Esophagus squamous epithelium (tissue), 5 donors: ENCODE measurements at places on chromosomes 1 and 21.

DNA sequence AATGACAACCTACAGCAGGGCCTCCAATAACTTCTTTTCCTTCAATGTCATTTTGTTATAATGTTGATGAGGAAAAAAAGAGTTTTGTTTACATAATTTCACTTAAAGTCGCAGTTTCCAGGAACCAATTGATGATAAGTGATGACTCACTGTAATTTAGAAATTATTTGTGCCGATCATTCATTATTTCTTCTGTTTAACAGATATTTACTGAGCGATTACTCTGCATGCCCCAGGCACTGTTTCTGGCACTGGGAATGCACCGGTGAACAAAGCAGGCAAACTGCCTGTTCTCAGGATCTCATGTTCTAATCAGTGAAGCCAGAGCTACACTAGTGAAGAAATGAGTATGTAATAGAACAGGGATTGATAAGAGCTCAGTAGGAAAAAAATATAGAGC is 403.4 kb downstream of the NTNG1 start:
- DNase-seq = no peak

DNA sequence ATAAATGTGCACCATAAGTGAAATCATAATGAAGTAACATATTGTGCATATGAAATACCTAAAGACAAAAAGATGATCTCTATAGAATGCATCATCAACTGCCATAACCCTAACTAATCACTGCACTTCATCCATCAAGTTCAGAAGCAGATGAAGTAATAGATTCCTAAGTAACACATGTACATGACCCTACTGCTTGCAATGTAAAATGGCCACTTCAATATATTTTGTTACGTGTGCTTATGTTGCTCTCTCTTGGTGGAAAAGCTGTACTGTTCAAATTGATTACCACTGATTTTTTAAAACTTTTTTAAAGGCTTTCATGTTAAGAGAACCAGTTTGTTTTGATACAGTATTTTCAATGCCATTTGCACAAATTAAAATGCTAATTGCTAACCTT is 141.8 kb downstream of the TTLL7 start:
- no peak for DNase-seq

DNA sequence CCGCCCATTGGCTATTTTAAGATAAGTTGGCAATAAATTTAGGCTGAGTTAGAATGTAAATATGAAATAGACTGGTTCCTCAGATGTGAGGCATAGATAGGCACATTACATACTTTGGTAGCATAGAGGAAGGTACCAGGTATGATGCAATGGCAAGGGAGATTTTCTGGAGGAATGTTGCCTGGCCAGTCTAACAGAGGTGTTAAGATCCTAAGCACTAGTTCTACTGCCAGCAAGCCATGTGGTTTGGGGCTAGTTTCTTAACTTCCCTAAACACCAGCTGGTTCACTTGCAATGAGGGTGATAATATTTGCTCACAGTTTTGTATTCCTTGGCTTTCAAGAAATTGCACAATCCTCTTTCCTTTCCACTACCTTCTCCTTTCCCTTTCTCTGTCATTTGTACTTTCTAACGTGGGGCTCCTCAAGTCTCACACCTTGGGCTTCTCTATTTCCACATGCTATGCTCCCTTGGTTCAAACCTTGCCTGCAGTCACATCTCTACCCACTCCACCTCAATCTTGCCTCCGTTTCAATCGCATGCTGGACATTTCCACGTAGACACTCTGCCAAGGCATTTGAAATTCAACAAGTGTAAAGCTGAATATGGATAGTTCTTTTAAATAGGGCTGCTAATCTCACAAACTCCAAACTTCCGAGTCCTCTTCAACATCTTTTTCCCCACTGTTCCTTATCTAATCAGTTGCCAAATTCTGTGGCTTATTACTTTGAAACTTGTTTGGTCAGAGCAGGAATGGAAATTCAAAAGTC is 4.7 kb upstream of the CD55 start:
- no peak for DNase-seq

DNA sequence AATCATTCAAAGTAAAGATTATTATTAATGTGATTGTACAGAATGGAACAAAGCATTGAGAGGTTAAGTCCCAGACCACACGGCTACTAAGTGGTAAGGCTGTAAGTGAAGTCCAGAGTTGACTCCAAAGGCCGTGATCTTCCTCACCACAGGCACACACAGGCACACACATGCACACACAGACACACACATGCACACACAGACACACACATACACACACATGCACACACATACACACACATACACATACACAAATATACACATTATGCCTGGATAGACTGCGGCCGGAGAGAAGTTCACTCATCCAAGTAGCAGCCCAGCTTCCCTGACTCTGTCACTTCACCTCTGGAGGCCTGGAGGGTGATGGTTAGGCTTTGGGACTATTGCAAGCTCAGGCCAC is 121.9 kb downstream of the HLX start:
- no peak for DNase-seq

DNA sequence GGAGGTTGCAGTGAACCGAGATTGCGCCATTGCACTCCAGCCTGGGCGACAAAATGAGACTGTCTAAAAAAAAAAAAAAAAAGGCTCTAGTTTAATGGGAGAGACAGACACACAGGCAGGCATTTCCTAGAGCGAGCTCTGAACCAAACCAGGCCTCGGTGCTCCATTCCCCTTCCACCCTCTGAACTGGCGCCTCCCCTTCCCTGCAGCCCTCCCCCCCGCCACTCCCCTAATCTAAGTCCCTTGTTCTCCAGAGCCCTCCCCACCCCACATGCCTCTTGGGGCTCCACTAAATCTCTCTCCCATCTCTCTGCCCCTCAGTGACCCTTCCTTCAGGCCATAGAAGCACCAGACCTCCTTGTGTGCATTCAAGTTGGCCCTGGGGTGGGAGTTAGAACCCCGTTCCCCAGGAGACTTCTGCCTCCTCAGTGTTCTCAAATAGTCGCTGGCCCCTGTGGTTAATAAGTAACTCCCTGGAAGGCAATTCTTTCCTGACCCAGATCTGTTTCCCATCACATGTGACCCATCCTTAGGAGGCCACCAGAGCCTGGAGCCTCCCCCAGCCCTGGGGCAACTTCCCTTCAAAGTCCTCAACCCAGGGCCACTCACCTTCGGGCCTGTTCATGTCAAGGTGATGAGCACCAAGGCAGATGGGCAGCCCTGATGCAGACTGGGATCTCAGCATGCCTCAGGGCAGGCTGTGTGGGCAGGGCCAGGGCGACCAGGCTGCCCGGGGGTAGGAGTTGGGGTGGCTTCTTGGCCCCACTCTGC is 42.6 kb upstream of the EPB41 start:
- DNase-seq = no peak

- DNase-seq = no peak
These were observed 2.1 kb downstream of the DYRK1A start for GRCh38 chr21:37368541-37369279.

DNA sequence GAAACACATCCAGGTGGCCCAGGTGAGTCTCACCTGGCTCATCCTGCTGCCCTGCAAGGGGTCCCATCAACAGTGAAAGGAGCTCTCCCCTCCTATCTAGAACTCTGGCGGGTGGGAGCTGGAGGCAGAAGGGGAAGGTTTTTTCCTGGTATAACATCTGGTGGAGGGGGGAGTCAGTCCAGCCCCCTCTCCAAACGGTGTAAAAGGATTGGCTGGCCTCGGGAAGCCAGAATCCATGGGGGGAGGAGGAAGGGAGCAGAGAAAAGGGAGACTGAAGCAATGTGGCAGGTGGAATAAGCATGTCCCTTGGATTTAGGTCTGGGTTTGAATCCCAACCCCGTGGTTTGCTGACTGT is 1.2 kb upstream of the CAMK2N1 start:
- DNase-seq = no peak

- DNase-seq = no peak
These were observed 166.4 kb downstream of the RUNX1 start for GRCh38 chr21:34882719-34883131.
